ENCODE measurements at places on chromosomes 2 and 18.

DNA sequence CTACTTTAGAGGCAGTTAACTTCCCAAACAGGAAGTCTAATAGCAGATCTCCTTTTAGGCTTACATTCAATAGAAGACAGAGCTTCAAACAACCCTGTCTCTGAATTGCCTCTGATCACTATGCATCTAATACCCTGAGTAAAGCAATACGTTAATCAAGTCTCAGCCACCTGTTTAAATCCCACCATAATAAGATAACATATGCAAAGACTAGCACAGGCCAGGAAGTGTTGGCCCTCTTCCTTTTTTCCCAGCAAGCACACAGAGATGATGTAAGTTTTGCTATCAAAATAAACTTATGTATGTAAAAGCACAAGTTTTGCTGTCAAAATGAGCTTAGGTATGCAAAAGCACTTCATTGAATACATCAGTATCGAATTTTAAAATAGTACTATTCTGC, 385.5 kb downstream of the RND3 start:
- no peak for DNase-seq

GRCh38 chr2:150232321-150232720, 255.1 kb downstream of the RND3 start:
- DNase-seq: no peak

- no peak for DNase-seq
These were observed 47.4 kb upstream of the DNAJC10 start for GRCh38 chr2:182668671-182669070.

- no peak for DNase-seq
These were observed 996 bp downstream of the TGFBRAP1 start for GRCh38 chr2:105328281-105329196.

DNA sequence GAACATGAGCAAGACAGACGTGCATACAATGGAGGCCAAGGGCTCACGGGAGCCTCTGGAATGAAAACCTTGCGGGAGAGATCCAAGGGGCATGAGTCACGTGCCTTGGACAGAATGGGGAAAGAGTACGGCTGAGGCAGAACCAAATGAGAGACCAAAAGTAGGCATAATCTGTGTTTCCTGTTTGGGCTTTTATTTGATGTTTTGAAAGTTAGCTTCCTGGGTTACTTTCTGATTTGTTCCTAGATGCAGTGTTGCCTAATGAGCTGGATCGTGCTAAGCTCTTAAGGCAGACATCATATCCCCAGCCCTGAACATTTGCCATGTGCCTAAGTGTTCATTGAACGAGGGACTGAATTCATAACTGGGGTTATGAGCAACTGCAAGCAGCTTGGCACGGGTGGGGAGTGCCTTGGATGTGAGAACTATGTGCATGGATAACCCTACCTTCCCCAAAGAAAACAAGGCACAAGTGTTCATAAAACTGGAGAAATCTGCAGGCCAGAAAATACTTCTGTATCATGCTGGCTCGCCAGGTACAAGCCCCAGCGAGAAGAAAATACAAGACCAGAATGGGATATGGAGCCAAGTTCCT, 60.3 kb upstream of the RPL31 start:
- DNase-seq: peak; percentile 28

GRCh38 chr2:2014251-2014771, 270.0 kb upstream of the PXDN start:
- no peak for DNase-seq

DNA sequence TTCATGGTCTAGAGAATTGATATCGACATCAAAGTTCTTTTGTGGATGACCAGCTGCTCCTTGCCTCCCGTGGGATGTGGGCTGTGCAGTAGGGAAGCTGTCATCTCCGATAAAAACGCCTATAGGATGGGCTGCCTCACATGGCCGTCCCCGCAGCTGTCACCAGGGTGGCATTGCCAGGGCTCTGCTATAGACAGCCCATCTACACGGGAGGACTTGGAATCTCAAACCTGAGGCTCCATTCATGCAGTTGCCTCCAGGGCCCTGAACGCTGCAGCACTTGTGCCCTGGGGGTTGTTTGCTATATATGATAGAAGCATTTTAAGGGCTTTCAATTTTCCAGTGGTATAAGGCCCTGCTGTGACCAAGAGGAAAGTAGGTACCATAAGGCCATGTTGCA, 183.1 kb downstream of the MYCN start:
- no peak for DNase-seq

DNA sequence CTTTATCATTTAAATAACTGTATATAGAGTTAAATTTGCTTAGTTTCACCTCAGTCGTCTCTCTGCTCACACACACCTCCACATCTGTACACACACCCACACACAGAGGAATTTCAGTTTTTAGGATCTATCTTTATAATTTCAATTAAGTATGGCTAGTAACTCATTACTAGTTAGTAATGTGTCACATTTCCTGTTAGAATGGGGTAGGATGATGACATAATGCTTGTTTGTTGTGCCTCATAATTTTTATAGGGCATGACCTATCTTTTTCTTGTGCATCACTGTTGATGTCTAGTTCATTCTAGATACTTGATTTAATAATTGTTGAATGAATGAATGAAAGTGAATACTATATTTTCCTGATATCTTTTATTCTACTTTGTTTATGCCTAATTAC, 108.6 kb downstream of the AGPS start:
- no peak for DNase-seq

GRCh38 chr2:219429958-219430606, 4.6 kb upstream of the SPEG start:
- DNase-seq: no peak

DNA sequence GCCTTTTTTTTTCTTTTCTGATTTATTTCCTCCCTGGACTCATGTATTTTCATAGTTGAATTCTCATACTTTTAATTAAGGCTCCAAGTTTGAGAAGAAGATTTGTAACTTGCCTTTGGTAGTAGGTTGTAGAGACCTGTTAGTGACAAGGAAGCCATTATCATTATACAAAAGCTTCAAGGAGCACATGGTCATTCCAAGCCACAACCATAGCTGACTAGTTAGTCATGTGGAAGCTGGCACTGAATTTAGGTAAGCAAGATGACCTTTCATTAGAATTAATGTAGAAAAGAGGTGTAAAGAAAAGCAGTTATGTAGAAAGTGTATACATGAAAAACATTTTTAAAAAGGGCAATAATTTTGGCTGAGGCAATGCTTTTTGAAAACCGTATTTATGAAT, 89.7 kb downstream of the LRP1B start:
- DNase-seq: no peak

DNA sequence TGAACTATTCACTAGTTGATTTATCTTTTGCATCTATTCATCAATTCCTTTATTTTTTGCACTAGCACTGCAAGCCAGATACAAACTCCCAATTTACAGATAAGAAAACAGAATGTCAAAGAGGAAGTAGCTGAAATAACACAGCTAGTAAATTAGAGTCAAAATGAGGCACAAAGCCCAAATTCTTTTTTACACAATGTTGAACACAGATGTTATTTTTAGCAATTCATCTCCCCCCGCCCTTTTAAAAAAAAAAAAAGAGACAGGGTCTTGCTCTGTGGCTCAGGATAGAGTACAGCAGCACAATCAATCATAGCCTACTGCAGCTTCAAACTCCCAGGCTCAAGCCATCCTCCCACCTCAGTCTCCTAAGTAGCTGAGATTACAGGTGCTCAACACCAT, 127.8 kb downstream of the CCBE1 start:
- DNase-seq: no peak

DNA sequence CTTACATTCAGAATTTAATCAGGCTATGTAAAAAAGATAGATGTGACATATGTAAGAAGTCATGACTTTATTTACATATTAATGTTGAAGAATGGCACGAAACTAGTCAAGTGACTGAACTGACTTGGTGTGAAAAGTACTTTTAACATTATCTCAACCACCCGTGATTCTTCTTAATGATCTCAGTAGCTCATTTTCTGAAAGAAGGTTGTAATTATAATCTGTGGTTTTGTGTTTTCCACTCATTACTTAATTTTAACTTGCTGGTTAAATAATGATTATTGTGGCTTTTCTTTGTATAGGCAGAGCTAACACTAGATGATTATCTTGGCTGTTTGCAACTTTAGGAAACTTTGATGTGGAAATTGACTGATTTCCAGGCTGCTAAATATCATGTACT, 18.5 kb downstream of the KCNJ13 start:
- no peak for DNase-seq

GRCh38 chr2:108942888-108943287, 46.1 kb downstream of the EDAR start:
- no peak for DNase-seq

DNA sequence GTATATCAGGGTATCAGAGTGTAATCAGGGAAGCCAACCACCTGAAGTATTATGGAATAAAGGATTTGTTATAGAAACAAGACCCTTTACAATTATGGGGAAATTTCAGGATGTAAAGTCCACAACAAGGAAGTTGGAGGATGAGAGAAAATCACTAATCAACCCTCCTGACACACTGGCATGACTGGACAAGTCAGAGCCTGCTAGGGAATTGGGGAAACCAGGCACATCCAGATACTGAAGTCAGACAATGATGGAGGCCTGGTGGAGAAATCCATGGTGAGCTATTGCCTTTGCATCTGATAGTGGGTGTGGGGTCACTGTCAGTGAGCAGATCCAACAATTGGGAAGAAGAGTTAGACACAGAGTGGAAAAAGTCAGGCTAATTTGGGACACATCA, 158.8 kb upstream of the FBXO11 start:
- DNase-seq: no peak

- no peak for DNase-seq
These were observed 52.5 kb downstream of the SERTAD2 start for GRCh38 chr2:64601034-64601754.

DNA sequence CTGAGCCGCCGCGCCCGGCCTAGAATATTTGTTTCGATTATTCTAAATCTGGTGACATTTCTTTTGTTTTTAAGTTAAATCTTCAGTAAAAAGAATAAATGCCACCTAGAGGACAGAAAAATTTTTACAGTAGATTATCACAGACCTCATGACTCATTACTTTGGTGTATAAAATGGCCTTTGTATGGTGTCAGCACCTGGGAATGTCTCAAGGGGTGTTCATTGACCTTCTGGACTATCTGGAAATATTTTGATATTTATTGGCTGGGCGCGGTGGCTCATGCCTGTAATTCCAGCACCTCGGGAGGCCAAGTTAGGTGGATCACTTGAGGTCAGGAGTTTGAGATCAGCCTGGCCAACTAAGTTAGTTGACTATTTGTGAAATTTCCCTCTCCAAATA, 30.3 kb upstream of the SLC30A6 start:
- peak; percentile 60 for DNase-seq

DNA sequence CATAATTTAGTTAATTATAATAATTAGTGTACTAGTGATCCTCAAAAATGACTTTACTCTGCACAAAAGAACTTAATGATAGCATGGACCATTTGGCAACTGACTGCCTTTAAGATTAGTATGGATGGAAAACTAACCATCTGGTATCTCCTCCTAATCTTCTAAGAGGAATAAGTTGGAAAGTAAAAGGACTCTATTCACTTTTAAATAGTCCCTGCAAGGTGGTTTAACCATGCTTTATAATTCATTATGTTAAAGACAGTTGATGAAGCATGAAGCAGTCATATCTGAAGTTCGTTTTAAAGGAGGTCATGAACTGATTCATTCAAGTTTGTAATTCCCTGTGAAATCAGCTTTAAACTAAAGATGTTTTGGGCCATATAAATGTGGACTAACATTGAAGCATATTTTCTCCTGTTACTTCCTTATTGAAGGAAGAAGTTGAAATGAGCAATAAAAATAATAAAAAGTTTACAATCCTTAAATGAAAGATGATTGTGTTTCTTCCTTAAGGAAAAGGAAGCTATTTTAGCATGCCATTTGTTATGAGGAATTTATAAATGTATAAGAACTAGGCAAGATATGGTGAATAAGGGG, 446.0 kb downstream of the XIRP2 start:
- no peak for DNase-seq

GRCh38 chr2:164134336-164134735, 398.5 kb upstream of the FIGN start:
- DNase-seq: no peak

GRCh38 chr2:161416708-161417437, 776 bp downstream of the TBR1 start:
- no peak for DNase-seq

DNA sequence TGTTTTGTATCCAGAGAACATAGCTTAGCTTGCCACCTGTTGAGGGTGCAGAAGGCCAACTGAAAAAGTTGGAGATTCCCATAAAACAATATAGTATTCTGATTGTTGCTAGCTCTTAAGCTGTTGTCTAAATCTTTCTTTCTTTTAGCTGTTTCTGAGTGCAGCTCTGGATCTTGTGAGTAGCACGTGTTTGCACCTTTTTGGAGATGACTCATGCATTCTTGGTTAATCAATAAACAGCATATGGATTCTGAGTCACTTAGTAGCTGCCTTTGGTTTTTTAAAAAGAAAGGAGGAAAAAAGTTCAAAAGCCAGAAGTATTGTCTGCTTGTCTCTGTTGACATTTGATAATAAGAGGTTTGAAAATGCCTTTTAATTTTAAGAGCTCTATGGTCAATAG, 483.0 kb upstream of the FSIP2 start:
- DNase-seq: no peak

- DNase-seq: no peak
These were observed 78.1 kb upstream of the PELI1 start for GRCh38 chr2:64222351-64222750.

DNA sequence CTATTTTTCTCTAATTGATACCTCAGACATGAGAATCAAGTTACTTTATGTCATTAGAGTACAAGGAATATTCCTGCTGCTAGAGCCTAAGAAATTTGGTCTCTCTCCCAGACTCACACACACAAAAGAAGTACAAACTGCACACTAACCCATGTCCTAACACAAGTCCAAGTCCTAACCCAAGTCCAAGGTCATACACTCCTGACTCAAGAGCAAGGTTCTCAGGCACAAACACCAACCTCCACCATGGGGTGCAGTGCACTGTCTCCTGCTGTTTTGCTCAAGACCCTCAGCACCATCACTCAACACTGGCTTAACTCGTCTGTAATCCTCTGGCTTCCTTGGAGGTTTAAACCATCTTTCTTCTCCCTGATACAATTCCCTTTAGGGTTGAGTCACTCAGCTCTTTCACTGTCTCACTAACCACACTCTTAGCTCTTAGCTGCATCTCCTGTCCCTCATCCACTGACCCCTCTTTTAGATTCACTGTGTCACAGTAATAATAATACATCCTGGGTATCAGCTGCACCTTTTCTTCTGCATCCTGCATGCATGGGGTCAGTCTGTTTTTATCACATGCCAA, 129.8 kb downstream of the BCL2L11 start:
- DNase-seq: no peak

GRCh38 chr2:226066391-226066790, 666.9 kb downstream of the NYAP2 start:
- DNase-seq: no peak

Data from MV-4-11 (cell line).